ENCODE measurements at places on chromosomes 3 and 15.

GRCh38 chr3:23811919-23812318 is 6.2 kb downstream of the UBE2E1 start:
- no peak for DNase-seq

DNA sequence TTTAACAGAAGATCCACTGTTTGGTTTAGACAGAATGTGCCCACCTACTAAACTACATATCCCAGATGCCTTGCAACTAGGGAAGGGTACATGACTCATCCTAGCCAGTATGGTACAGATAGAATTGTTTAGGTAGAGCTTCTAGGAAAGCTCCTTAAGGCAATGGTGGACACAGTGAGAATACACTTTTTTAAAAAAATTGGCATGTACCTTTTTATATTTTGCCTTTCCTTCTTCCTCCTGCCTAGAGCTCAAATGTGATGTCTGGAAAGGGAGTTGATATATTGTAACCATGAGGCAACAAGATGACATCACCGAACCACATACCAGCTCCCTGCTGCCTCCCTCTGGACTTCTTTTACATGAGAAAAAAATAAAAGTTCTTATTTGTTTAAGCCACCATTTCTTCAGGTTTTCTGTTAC is 14.4 kb upstream of the C3orf80 start:
- no peak for DNase-seq

DNA sequence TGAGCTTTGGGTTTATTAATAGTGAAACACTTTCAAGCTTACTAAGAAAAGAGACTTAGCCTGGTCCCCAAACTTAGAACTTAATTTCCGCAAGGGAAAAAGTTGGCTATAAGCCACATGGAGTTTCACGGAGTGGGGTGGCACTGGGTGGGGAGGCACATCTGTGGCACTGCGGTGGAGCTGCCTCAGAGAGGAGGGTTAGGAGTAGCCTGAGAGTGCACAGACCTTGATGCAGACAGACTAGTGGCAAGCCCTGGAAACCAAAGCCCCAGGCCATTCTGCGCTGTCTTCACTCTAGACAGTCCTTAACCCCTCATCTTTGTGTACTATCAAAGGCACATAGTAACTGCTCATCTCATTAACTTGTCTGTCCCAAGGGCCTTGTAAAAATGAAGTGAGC is 22.0 kb downstream of the CXCR6 start:
- DNase-seq = no peak

GRCh38 chr3:151301787-151302186 is 14.8 kb downstream of the GPR87 start:
- no peak for DNase-seq

DNA sequence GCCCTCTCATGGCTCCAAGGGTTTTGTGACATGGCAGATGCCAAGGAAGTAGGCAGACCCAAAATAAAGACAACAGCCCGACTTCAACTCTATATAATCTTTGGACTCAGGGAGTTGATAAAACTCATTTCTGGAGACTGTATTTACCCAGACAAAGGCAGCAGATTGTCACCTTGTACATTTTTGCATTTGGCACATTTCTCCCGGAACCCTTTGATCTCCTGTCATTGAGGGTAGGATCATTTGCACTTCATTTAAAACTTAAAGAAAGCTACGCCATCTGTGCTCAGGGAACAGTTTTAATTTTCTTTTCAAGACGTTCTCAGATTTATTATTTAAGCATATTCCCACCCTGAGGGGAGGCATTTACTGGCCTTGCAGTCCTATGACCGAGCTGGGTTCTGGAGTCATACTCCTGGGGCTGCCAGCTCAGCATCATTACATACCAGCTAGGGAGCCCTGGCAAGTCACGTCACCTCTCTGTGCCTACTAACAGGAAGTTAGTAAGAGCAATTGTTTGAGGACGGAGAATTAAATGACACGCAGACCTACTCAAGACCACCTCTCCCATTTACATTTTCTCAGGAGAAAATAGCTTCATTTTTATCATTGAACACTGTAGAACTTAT is 5.9 kb downstream of the CDCP1 start:
- no peak for DNase-seq

DNA sequence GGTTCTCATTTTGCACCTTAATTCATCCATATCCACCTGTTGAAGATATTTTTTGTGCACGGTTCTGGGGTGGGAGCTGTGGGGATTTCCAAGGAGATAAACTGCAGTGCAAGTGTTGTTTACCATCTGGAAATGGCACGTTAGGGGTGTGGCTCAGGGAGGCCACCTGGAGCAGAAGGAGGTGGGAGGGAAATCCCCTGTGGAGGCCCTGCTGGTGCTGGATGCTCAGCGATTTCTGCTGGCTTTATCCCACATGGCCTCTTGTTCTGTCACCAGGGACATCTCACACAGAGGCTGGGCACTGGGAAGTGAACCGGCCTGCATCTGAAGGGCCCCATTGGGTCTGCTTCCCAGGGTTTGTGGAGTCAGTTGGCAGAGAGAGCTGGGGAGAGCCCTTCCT is 24.3 kb downstream of the TRPM1 start:
- DNase-seq = no peak

- peak; percentile 47 for DNase-seq
Measured at GRCh38 chr3:25856902-25857518, 67.1 kb downstream of the OXSM start.

DNA sequence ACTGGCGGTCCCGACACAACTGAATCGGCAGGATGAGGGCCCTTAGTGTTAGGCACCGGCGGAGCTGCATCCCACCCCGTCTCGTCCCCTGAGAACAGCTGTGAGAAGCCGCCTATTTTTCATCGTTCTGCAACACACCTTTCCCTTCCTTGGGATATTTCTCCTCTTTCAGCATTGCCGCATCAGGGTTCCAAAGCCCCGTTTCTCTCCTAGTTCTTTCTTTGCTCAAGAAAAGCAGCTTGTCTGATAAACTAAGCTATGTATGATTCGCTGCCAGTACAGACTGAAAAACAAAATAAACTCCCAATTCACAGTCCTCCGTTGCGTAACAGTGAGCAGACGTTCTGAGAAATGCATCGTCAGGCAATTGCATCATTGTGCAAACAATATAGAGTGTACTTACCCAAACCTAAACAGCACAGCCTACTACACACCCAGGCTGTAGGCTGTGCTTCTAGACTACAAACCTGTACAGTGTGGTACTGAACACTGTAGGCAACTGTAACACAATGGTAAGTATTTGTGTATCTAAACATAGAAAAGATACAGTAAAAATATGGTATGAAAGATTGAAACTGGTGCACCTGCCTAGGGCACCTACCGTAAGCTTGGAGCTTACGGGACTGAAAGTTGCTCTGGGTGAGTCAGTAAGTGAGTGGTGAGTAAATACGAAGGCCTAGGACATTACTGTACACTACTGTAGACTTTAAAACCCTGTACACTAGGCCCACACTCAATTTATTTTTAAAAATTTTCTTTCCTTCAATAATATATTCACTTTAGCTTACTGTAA is 8.9 kb upstream of the ADAMTS17 start:
- DNase-seq = no peak

GRCh38 chr3:141279077-141279967 is 47.7 kb downstream of the PXYLP1 start:
- no peak for DNase-seq

GRCh38 chr3:155791190-155791589 is 14.9 kb downstream of the C3orf33 start:
- DNase-seq = no peak

GRCh38 chr3:193711166-193711485 is 118.1 kb downstream of the OPA1 start:
- DNase-seq = no peak

GRCh38 chr3:57709031-57709430 is 16.2 kb upstream of the DENND6A start:
- DNase-seq = no peak

DNA sequence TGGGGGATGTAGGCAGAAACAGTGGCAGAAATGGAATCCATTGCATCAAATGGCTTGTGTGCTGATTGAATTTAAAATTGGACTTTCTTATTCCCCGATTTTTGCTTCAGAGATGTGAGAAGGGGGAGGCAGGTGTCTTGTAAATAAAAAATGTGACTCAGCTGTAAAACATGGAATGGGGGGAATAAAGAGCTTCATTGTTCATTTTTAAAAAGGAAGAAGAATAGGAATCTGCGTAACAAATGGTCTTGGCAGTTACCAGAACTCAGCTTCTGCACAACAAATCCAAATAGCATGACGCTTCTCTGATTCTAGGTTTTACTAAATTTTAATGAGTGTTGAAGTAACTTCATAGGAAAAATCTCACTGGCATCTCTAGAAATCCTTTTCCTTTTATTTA is 323.9 kb upstream of the GBE1 start:
- DNase-seq = peak; percentile 24

DNA sequence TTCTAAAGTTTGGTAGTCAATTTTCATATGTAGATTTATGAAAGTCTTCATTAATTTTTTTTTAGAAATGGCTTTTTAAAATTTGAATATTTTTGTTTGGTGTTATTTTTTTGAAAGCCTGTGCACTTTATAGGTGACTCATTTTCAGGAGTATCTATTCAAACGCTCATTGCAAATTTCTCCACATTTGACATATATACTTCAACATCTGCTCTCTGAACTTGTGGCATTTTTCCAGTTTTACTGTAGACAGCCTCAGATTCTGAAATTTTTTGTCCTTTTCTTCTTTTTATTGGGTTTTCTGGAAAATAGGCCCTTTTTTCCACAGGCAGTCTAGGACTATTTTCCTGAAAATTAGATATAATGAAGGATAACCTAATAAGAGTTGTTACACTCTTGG is 396.6 kb downstream of the RBMS3 start:
- no peak for DNase-seq

GRCh38 chr15:89362203-89363101 is 27.8 kb upstream of the POLG start:
- peak; percentile 70 for DNase-seq

GRCh38 chr3:12148183-12148940 is 10.3 kb downstream of the TIMP4 start:
- DNase-seq = no peak
